MG63 (cell line): ENCODE measurements at places on chromosomes 3 and 15.
A peak's percentile ranks its signal among the peaks of the same experiment; 100 is the strongest.

GRCh38 chr15:80934761-80935221 is 54.8 kb downstream of the MESD start:
- peak; percentile 37 for DNase-seq

DNA sequence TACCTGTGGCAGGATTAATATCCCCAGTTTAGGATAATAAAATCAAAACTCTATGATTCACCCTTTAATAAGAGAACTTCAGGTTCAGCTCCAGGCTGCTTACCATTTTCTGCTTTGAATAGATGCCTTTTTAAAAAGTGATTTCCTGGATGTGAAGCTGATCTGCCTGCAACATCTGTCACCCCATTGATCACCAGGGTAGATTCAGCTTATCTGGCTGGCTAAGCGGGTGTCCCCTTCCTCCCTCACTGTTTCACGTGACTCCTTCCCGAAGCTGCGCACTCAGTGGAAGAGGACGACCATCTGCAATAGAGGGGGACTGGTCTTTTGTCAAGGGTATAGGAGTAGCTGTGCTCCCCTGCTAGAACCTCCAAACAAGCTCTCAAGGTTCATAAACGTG is 128.1 kb downstream of the IL1RAP start:
- no peak for DNase-seq

DNA sequence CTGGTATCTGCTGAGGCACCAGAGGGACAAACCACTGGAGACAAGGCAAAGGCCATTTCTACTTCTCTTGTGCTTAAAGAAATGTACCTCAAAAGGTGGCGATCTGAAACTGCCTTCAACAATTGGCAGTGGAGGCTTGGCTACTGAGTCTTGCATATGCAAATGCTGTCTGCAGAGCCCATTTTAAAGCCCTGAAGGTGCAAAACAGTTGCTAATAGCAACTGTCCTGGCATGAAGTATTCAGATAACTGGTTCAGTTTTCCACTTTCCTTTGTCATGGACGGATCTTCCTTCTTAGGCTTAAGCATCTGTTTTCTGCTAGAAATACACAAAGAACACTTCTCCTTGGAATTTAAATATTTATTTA is 71.4 kb upstream of the PSMD6 start:
- DNase-seq: no peak

GRCh38 chr3:40895109-40895508 is 304.2 kb upstream of the CTNNB1 start:
- no peak for DNase-seq

GRCh38 chr3:172913911-172914655 is 163.6 kb downstream of the ECT2 start:
- no peak for DNase-seq

- no peak for DNase-seq
Measured at GRCh38 chr3:142009029-142009428, 132.6 kb downstream of the ATP1B3 start.

- DNase-seq: no peak
Measured at GRCh38 chr3:131174752-131175151, 148.1 kb downstream of the NEK11 start.
